ENCODE measurements at places on chromosomes 2 and 18. TPM values are rescaled to one million over a fixed set of nuclear protein-coding genes. Genes with fewer than 3 reads are reported as not detected.

The MAL gene
- total RNA-seq, result not detected

- DNase-seq, result no peak
Measured at GRCh38 chr2:228599297-228599696, 417.8 kb upstream of the SPHKAP start.

DNA sequence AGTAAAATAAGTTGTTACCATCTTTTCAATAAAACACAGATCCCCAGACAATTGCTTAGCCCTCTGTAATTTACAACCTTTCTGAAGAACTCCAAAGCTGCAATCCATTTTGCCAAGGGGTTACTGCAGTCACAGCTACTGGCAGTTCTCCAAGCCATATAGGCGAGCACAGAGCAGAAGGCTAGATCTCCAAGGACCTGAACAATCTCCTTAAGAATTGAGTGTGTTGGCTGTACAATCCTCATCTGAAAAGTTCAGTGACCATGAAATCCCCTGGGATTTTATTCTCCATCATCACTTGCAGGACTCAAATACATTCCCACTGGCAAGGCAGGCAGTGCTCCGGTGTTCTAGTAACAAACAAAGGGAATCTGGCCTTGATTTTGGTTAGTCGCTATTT is 103.9 kb upstream of the LRP1B start:
- no peak for DNase-seq

The MEP1B gene
- total RNA-seq, result not detected

GRCh38 chr2:145760781-145761649 is 1241.1 kb upstream of the ZEB2 start:
- DNase-seq, result no peak

GRCh38 chr18:58727776-58728500 is 56.7 kb downstream of the MALT1 start:
- DNase-seq, result no peak

DNA sequence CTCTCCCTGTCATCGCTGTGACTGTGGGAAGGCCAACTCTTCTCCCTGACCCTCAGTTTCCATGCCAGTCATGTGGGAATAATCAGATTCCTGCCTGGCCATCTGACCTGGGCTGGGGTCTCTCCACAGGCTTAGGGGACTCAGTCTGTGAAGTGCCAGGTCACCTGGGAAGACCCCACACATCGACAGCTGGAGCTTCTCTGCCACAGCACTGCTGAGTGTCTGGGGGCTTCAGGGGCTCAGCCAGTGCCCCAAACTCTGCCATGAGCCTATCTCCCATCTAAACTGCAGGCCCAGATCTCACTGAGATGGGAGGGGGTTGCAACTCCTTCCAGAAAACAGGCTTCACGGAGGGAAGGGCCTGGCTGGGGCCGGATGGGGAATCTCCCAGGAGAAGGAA is 42.0 kb upstream of the OTOS start:
- DNase-seq, result no peak

DNA sequence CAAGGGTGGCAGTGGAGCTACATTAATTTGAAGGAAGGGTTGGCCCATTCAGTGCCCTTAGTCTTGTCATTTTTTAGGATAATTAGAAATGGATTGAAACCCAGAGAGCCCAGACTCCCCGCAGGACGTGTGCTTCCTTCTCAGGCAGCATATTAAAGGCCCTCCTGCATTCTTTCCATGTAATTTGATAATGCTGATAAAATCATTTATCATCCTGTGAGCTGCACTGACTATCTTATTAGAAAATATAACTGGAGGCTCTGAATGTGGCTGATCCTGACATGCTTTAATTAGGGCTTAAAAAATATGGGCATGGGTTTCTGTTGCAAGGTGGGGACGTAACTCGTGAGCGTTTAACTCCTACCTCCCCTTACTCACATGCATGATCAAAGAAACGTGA is 148.1 kb downstream of the ACKR3 start:
- DNase-seq, result no peak

- DNase-seq, result no peak
Measured at GRCh38 chr2:218860950-218861381, 1.4 kb downstream of the WNT6 start.

DNA sequence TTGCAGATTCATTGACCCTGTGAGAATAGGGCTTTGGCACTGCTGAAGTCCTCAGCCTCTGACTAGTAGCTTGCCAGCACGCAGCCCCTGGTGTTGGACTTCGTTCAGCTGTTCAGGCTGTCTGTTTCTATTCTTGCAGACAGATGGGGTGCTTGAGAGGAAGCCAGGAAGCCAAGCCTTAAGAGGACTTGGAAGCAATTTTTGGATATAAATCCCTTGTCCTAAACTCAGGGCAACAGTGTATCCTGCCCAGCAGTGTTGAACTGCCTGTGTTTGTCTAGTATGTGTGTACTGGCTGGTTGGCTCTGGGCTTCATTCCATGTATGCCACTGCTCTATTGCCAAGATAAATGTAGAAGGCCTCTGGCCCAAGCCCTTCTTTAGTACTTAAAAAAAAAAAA is 108.6 kb downstream of the COMMD1 start:
- DNase-seq, result peak; percentile 50

The REG3G gene
- 0.19 TPM for total RNA-seq

GRCh38 chr2:225008935-225009334 is 33.3 kb downstream of the DOCK10 start:
- DNase-seq, result peak; percentile 64

DNA sequence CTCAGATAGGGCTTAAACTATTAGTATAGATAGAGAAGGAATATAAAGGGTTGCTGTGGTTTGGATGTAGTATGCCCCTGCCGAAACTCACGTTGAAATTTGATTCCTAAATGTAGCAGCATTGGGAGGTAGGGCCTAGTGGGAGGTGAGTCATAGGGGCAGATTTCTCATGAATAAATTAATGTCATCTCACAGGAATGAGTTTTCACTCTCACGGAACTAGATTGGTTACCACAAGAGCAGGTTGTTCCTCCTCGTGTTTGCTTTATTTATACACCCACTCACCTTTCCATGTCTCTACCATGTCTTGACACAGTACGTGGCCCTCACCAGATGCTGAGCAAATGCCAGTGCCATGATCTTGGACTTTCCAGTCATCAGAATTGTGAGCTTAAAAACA is 218.2 kb downstream of the RBM43 start:
- DNase-seq, result no peak

The CD28 gene
- total RNA-seq, result not detected

The RAX gene
- total RNA-seq, result not detected

The PTPN18 gene
- total RNA-seq, result 17.2 TPM

The LIPG gene
- not detected for total RNA-seq

DNA sequence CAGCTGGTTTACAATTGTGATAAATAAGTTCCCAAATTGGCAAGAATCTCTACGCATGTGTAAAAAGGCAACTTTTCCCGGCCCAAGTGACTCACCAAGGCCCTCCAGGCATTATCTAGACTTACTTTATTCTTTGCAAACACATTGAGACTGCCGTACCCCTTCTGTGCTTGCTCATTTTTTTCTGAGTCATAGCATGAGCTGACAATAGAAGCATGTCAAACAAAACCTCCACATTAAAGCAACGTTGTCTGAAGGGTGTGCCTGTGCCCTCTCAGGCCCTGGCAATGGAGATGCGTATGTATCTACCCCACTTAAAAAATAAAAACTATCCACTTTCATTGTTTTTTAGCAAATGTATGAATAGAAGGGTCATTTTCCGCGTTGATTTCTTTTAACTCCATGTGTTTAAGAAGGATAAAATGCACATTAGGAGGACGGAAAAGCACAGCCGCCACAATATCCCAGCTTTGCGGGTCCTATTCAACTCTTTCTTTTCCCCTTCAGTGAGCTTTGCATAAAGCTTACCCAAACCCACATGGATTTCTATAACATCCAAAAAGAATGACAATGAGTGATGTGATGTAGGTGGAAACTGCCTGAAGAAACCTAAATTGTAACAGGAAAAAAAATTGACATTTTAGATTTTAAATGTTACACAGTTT is 298.2 kb downstream of the CDCA7 start:
- DNase-seq, result peak; percentile 45

DNA sequence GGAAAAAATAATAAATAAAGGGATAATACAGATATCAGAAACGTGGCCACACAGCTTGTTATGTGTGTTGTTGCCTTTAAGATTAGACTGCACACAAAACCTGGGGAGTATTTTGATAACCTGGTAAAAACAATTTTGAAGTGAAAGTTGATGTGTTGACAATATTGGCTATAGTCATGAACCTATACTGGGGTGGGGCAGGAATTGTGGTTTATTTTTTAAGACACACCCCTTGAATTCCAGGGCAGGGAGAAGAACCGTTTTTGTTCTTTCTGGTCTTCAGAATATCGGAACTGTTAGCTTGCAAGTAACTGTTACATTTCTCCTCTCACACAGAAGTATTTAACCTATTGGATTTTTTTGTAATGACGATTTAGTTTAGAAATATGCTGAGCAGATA is 80.4 kb downstream of the LIMS1 start:
- DNase-seq, result no peak

The RAB6C gene
- not detected for total RNA-seq

DNA sequence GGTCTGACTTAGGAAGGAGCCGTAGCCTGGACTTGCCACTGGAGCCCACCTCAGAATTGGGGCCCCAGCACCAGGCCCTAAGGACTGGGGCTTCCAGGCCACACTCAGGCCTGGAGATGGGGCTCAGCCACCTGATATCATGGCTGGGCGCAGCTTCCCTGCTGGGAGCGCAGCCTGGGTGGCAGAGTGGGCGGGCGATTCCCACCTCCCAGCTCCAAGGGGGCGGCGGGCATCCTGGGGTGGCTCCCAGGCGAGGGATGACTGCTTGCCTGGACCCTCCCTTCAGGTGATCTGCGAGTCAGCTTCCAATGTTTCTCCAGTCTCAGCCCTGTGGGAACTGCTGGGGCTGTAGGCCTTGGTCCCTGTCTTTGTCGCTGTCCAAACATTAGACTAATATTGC is 20.1 kb downstream of the GPR35 start:
- DNase-seq, result no peak

The GPR39 gene
- 0.32 TPM for total RNA-seq

The COL6A3 gene
- 0.11 TPM for total RNA-seq

DNA sequence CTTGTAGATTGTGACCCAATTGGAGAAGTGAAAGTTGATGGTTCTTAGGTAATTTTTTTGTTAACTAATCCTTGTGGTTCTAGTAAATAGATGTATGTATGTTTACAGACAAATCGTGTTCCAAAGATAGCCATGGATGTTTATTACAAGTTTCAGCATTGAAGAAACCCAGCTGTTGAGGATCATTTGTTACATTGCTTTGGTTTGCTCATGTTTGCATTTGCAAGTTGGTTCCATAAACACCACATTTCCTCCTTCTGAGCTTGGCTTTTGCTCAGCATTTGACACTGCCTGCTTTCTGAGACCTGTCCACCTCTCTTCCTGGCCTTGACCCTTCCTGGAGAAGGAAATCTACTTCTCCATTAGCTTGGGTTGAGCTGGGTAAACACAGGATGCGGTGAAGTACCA is 1.8 kb upstream of the CCDC68 start:
- DNase-seq, result no peak

DNA sequence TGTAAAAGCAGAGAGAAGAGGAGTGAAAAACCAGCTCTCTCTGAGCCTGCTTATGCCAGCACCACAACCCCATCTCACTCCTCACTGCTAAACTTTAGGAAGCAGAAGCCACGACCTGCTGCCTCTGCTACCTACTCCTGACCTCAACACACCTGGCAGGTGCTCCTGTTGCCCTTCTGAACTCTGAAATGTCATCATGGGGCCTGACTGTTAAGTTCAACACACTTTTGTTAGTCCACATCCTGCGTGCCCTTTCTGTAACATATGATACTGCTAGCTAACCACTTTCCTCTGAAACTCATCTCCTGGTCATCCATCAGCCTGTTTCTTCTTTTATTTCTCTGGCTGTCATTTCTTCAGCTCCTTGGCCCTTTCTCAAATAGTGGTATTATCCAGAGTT is 118.1 kb downstream of the EPB41L3 start:
- no peak for DNase-seq

- DNase-seq, result no peak
Measured at GRCh38 chr2:100202567-100202966, 60.2 kb upstream of the AFF3 start.

DNA sequence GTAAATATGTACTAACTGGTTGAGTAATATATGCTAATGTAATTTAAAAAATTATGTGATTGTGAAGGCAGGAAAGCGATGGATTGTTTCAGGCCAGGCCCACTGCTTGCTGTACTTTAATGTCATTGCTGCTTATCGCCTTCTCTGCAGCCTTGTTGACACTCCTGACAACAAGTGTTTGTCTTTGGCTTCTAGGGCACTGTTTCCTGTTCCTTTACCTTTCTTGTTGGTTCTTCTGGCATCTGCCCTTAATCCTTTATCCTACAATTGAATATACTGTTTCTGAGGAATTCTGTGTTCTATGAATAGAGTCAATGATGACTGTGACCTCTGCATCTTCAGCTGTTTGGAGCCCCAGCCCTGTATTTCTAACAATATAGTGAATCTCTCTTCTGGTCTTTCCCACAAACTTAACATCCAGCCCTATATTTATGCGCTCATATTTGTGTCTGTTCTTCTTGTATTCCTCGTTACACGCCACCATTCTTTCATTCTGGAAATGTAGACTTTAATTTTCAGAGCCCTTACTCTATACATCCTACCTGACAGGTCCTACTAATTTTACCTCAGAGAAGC is 17.6 kb downstream of the ACSL3 start:
- DNase-seq, result no peak

DNA sequence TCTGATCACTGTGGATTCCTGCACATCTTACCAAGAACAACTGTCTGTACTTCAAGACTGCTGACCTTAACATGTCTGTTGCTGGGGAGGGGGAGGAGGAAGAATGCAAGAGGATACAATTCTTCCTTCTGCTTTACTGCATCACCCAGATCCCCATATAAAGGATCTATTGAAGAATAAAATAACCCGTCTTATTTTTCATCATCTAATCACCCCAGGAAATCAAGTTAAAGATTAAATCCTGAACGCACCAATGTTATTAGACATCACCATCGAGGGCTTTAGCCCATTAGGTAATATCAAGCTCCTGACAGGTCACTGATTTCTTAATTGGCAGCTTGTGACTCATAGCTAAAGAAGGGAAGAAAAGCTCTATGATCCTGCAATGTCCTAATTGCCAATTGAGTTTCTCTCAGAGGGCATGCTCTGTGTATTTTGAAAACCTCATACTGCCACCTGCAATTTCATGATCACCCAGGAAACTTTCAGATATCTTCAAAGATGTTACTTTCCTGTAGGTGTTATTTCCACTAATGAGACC is 75.4 kb upstream of the KCNE4 start:
- no peak for DNase-seq

DNA sequence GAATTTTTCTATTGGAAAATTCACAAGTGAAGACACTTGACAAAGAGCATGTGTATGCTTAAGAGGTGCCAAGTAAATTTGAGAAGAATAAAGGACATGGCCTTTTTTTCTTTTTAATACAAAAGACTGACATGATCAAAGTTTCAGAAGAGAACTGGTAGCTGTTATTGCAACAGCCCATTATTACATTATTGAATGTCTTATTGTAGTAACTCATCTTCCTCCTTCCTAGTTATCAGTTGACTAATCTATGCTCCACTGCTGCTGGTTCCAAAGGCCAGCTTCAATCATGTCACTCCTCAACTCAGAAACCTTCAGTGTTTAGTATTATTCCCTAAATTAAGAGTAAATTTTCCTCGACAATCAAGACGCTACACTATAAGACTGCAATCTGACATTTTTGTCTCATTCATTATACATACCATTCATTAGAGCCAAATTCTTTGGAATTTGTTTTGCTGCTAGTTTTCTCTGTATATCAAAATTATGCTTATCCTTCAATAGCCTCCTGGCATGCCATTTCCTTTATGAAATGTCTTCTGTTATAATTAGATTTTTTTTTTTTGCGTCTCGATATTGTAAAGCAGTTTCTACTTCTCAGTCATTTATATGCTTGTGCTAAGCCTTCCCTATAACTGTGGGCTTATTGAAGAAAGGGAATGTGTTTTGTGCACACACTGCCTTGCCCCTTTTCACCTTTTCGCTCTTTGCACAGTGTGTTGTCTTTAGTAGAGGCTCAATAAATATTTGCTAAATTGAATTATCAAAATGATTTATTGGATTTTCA is 27.9 kb downstream of the ITGA4 start:
- no peak for DNase-seq

Data from SK-MEL-5 (cell line).